Stimulated activated CD8-positive, alpha-beta memory T cell treated with anti-CD3 and anti-CD28 coated beads, Interleukin-7, amount 100 ng/mL, for 24 hours (primary cell): ENCODE measurements at places on chromosomes 3 and 15.

DNA sequence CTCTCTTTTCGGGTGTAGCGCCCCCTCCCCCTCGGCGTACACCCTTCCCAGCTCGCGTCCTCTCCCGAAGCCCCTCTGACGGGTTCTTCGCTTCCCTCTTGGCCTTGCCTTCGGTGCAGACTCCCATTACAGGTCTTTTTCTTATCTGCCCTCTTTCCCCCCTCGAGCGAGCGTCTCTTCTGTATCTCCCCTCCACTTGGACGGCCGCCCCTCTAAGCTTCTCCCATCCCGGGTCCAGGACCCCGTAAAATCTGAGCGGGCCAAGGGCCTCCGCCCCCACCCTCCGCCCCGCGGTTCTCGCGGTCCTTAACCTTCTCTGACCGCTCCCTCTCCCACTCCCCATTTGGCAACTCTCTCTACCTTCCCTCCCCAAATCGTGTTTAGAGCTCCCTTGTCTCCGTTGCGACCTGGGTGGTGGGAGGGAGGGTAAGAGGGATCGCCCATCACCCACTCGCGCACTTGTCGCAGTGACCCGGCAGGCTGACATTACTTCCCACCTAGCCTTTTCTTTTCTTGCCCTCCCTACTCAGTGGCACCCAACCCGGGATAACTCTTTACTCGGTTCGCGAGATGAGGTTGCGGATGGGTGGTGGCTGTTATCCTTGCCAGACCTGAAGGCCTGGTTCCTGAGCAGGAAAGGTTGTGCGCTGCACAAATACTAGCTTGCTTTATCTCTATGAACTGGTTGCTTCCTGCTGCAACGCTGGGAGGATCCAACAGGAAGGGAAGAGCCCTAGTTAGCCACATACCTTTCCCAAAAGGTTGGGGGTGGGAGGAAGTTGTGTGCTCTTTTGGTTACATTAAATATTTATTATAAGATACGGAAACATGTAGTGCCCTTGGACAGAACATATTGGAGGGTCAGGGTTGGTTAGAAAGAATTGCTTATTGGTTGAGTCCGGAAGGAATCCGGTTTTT is 922 bp downstream of the RAB11A start:
- DNase-seq, result no peak

- DNase-seq, result no peak
Measured at GRCh38 chr15:68781217-68781616, 39.5 kb downstream of the ANP32A start.

DNA sequence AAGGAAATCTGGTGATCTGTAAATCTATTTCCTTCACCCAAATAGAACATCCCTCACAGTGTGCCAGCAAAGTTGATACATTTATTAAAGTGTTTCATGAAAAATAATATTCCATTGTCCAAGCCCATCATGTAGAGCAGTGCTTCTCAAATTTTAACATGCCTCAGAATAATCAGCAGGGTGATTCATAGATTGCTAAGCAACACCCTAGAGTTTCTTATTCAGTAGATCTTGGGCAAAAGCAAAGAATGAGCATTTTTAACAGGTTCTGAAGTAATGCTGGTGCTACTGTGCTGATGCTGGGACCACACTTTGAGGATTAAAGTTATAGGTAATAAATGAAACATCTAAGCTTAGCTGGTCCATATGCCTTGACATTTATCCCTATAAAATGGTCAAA is 210.5 kb downstream of the ZIC4 start:
- no peak for DNase-seq

DNA sequence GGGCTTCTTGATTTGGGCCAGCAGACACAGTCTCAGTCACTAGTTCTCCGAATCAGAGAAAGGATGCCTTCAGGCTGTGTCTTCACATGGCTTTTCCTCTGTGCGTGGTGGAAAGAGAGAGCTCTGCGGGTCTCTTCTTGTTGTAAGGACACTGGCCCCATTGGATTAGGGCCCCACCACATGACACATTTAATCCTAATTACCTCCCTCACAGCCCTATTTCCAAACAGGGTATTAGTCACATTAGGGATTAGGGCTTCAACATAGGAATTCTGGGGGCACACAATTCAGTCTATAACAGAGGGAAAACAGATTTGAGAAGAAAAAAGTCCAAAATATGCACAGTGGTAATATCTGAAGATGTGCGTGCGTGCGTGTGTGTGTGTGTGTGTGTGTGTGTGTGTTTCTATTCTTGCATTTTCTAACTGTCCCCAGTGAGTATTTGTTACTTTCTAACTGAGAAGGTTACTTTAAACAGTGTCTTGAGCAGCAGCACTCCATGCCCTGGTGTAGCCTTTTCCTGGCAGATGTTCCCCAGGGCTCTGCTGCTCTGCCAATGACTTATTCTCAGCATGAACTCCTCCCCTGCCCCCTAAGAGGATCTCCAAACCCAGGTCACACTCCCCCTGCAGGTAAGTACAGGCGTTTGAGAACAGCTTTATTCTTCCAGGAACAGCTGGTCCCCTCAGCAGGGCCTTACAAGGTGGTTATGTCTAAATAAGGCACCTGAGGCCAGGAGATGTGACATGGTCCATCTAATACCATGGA is 72.9 kb downstream of the RPL39L start:
- DNase-seq, result no peak

DNA sequence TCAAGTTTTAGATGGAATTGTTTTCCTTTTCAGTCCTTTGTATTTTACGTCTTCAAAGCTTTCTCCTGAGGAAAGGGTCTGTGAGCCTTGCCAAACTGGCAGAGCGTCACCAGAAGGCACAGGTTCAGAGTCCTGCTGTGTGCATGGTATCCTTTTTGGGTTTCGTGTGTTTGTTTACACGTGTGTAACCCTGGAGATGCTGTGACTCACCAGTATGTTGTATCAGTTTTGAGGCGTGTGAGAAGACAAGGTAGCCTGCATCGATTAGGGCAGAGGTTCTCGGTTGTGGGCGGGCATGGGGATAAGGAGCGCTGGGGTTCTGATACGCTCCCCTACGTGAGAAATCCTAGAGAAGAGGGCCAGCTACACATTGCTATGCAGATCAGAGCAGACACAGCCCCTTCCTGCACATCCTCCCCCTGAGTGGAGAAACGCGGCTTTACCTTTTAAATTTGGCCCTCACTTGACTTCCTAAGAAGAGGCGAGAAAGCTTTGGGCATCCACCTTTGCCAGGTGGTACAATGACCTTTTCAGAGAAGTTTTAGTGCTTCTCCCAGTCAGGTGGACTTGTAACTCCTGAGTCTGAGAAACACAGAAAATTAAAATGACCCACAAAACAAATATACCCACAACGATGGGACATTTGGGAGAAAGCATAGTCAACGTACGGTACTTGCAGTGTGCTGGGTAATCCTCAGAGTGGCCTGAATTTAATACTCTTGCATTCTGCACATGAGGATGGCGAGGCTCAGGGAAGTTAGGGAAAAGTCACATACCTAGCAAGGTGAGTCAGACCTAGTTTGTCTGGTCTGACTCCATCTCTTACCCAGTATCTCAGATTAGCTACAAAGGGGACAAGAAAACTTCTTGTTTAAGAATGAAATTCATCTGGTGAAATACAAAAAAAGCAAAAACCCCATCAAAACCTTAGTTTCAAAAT is 38.1 kb downstream of the TRAK1 start:
- no peak for DNase-seq

- DNase-seq, result no peak
Measured at GRCh38 chr3:182814419-182815062, 21.2 kb downstream of the ATP11B start.

DNA sequence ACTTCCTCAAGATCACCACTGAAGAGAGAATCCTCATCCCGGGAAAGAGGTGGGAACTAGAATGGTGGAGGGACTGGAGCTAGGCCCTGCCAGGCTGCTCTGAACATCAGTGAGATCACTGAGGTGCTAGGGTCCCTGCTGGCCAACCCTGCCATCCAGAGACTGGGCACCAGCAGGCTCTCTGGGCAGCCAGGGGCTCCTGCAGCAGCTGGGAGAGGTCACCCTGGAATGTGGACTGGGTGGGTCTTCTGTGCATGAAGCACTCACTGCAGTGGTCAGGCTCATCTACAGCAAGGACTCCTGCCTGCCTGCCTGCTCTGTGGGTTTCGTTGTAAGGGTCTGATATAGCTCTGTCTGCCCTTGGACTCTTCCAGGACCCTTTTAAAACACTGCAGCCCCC is 24.9 kb downstream of the ALS2CL start:
- no peak for DNase-seq

DNA sequence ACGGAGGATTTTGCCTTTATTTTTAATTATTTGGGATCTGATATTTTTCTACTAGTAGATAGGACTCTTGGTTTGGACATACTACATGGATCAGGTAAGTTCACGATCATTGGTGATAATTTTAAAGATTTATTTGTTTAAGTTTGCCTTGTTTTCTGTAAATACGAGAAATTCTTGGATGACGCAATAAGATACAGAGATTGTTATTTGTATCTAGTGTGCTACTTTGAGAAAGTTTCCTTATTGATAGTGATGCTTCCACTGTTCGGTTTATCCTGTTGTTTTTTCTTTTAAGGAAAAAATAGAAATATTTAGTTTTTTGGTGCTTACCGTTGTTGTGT is 577 bp downstream of the CHD2 start:
- DNase-seq, result no peak

- no peak for DNase-seq
Measured at GRCh38 chr3:31882431-31882830, 98.6 kb downstream of the OSBPL10 start.

DNA sequence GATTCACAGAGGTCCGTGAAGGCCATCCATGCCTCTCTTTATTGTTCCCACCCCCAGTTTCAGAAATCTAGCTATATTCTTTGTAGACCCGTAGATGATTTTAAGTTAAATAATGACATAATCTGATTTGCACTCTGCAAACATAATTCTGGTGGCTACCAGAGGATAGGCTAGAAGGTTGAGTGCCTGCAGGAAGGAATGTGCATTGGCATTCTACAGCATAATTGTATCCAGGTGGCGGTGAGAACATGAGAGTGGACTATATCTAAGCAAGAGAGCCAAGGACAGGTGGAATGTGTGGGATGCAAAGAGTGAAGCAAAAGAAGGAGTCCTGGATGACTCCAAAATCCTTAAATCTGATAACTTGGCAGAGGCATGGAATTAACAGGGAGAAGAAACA is 298.5 kb upstream of the MME start:
- DNase-seq, result no peak

- DNase-seq, result no peak
Measured at GRCh38 chr3:54641226-54642014, 286.4 kb downstream of the LRTM1 start.

GRCh38 chr3:5022187-5022965 is 43.1 kb downstream of the BHLHE40 start:
- DNase-seq, result no peak

- DNase-seq, result no peak
Measured at GRCh38 chr3:119657887-119658702, 2.3 kb downstream of the POPDC2 start.

DNA sequence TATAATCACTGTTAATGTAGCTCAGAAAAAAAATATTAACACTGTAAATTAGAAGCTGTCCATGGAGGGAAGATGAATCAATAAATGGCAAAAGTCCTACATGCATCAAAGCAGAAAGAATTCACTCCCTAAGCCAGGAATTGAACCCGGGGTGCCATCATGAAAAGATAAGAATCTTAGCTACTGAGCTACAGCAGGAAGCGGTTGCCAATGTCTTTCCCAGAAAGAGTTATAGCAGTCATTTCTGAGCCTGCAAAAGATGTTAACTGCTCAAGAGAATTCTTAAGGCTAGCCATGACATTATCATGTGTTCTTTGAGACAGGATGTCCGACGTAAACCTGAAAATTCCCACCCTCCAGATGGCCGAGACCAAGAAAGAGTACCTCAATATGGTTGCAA is 47.4 kb upstream of the MKRN3 start:
- no peak for DNase-seq

DNA sequence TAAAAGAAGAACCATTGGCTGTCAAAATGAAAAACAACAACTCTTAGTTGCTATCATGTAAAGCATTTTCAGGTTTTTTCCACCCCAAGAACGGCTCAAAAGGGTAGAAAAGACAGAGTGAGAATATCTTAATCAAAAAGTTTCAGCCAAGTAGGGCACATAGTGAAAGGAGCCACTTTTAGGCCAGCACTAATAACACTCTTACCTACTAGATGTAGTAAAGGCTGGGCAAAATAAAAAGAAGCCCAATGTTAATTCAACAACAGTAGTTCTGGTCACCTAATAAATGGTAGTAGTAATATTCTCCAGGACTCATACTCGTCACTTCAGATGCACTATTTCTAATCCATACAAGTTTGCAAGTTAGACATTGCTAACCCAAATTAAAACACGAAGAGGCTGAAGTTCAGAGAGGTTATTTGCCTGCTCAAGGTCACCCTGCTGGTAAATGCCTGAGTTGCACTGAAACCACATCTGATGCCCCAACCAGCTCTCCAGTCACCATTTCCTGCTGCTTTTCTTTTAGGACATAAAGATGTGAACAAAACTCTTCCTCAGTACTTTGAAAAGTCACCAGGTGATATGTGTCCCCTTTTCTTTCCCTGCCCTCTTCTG is 7.5 kb downstream of the GOLIM4 start:
- DNase-seq, result no peak

DNA sequence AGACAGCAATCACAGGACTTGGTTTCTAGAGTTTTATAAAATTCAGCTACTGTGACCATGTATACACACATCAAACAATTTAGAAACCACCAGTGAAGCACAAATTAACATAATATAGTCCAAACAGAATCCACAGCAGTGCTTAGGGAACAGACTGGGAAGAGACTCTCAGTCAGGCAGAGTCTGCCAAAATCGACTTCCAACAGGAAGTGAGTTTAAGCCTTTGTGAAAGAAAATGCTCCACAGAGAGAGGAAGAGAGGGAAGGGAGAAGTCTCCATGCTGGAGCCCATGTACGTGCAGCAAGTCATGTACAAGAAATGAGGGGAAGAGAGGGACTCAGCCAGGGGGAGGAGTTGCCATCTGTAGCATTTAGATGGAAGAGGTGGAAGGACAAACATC is 172.6 kb downstream of the IL5RA start:
- no peak for DNase-seq

DNA sequence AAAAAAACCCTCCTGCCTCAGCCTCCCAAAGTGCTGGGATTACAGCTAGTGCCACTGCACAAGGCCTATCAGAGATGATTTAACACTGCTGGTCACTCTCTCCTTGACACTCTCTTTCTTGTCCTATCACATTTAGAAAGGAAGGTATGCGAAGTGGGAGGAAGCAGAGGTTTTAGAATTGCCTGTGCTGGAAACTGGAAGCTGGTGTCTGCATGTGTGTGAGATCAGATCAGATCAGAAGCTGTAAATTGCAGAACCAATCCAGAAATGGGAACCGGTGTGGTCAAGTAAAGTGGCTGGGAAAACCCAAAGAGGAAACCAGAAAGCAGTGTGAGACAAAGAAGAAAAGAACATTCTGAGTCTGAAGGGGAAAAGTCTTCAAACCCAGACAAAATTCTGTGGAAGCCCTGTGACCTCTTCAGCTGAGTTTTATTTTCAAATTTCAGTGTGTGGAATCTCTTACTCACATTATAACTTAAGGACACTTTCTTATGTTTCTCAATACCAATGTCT is 2.8 kb downstream of the EFHB start:
- no peak for DNase-seq

- DNase-seq, result no peak
Measured at GRCh38 chr15:40959331-40960141, 6.3 kb downstream of the CHAC1 start.
